ENCODE measurements at places on chromosomes 11 and 22.

DNA sequence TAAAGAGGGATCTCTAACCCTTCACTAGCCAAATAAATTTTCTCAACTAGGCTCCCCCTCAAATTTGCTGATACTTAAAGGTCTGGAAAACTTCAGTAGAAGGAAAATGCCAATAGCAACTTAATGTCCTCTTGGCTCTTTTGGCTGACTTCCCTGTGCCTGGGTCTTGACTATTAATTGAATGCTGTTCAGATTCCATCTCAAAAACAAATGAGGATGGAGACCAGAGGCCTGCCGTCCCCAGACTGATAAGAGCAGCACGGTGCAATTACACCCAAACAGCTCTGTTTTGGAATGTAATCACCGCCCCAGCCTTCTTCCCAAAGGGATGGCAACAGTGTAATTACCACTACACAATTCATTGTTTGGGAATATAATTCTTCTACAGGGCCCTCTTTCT is 89.3 kb upstream of the CHRM4 start:
- DNase-seq = no peak

DNA sequence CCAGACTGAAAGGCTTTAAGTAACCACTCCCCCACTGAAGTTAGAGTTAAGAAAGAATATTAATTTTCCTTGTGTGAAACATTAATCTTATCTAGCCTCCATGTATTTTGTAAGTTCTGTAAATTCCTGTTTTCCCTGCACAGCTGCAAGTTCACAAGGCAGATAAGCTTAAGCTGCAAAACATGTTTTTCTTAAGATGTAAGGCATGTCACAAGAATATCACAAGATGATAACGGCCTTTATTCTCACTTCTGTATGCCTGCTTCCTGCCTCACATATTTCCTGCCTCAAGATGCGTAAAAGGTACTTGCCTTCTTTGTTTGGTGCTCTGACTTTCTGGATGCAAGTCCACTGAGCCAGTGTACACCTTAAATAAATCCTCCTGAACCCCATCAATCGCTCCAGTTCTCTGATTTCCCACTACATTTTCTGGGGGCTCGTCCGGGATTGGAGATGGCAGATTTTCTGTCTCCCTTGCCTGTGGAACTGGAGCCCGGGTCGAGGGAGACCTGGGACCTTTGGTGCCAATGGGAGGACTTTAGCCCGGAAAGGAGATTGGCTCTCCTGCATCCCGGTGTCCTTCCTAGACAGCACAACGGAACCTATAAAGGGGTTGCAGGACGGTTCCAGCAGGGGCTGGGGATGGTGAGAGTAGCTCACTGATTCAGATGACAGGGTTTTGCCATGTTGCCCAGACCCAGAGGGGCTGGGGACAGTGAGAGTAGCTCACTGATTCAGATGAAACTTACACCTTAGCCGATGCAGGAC is 30.2 kb downstream of the PPARA start:
- DNase-seq = no peak

DNA sequence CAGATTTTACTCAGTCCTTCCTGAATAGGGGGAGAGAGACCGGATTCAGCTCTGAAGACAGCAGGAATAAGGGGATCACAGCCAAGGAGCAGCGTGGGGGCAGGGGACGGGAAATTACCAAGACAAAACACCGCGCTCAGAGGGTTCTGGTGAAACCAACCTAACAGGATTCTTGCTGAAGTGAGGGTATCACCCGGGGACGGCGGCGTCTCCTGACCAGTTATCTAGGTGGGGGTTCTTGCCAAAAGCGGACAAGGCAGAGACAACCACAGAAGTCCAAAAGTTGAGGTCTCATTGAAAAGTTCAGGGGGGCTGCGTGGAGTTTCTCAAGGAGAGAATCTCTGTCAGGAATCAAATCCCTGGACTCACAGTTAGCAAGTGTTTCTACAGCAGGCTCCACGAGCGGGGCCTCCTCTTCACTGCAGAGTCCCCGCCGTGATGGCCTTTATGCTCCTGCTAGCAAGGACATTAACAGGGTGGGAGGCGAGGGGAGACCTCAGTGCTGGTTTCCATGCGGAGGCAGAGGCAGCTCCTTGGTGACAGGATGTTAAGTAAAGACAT is 291.0 kb downstream of the BRD1 start:
- no peak for DNase-seq

DNA sequence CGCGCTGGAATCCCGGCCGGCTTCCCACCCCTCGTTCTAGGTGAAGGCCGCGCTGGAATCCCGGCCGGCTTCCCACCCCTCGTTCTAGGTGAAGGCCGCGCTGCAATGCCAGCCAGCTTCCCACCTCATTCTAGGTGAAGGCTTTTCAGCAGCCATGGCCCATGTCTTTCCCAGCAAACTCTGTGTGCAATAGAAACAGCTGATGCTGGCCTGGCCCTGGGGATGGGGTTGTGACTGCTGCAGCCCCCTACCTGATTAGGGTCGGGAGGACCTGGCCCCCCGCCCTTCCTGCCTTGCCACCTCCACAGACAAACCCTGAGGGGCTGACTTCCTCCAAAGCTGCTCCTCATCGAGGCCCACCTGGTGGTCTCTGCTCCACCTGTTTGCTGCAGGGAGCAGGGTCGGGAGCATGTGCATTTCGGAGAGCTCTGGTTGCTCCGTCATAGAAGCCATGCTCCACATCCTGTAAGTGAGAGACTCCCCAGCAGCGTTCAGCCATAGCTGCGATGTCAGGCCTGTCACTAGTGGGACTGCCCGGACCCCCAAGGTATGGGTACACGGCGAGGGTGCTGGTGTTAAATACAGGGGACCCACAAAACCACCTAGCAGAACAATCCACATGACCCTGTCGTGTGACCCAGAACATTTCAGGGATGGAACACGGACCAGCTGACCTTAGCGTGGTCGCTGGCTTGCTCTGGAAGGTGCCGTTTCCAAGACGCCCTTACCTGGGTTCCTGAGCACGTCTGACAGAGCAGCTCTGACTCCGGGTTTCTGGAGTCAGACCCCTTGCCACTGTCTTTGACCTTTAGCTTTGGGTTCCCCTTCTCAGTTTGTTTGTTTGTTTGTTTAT is 3.3 kb downstream of the ZBED4 start:
- DNase-seq = no peak

- no peak for DNase-seq
These were observed 29.6 kb downstream of the ZBED4 start for GRCh38 chr22:49883294-49883640.

GRCh38 chr11:117300283-117300663 is 9.1 kb downstream of the BACE1-AS start:
- DNase-seq = no peak

- DNase-seq = no peak
These were observed 24.6 kb upstream of the GRAMD4 start for GRCh38 chr22:46595545-46595944.

DNA sequence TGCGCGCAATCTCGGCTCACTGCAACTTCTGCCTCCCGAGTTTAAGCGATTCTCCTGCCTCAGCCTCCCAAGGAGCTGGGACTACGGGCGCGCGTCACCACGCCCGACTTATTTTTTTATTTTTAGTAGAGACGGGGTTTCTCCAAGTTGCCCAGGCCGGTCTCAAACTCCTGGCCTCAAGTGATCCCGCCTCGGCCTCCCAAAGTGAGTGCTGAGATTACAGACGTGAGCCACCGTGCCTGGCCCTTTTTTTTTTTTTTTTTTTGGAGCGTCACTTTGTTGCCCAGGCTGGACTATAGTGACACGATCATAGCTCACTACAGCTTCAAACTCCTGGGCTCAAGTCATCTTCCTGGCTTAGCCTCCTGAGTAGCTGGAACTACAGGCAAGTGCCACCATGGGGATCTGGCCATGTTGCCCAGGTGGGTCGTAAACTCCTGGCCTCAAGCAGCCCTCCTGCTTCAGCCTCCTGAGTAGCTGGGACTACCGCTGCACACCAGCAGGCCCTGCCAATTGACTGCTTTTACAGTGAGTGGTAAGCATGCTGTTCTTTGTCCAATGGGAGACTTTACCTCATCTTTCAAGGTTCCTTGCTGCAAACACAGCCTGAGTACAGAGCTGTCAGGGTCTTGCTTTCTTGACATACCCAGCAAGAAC is 600 bp upstream of the CENPM start:
- no peak for DNase-seq

DNA sequence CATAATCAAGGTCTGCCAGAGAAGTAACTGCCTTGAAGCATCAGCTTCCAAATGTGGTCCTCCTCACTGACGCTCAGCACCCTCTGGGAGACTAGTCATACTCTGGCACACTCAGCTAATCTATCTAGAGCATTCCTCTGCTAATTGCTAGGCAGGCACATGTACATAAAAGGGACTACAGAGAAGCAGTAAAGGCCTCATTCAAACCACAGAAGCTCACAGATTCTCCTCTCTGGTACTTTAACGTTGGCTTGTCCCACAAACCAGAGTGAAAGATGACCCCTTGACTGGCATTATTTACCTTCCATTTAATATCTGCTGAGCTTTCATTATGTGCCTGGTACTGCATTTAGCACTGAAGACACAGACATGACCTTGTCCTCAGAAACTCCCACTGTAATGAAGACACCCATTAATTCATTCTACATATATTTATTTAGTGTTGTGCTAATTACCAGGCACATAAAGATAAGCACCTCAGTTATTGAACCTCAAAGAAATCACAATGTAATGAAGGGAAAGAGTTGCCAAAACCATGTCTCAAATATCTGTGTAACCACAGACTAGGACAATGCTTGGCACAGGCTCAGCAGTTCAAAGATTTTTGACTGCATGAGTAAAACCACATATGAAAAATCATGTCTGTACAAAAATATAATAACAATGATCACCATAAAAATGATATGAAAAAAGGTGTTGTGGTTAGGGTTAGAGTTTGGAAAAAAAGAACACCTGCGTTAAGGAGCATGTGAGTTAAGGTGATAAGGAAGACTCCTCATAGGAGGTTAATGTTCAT is 550.4 kb downstream of the DLG2 start:
- DNase-seq = no peak

GRCh38 chr22:30555282-30556210 is 9.0 kb upstream of the SEC14L6 start:
- DNase-seq = no peak
